ENCODE measurements at places on chromosomes 5 and 9.

- DNase-seq, result no peak
Observed at GRCh38 chr5:179901462-179901861, 6.2 kb downstream of the TBC1D9B start.

DNA sequence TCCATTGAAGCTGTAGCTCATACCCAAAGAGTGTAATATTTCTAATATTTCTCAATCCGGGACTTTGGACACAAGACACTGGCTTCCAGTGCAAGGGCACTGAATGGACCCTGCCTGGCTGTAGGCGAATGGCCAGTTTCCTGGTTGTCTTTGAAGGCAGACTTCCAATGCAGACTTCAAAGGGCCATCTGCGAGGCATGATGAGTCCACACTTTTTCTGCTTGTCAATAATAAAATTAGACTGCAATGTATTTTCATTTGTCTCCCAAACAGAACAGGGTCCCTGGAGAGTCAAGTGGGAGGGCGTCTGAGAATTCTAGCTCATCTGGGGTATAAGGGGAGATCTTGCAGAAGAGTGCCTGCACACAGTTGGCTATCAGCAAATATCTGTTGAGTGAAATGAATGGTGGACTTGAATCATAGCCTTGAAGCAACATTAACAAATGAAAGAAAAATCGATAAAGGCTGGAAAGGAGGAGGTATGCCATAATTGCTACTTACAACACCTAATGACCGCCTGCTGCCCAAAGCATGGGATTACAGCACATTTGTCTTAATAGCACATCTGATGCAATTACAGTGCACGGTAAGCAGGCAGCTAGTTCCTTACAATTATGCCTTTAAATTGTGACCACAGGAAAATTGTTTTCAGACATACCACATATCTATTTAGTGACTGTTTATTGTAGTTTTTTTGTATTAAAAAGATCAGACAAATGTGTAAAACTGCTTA lies 137.5 kb downstream of the ARHGEF28 start:
- DNase-seq, result no peak

DNA sequence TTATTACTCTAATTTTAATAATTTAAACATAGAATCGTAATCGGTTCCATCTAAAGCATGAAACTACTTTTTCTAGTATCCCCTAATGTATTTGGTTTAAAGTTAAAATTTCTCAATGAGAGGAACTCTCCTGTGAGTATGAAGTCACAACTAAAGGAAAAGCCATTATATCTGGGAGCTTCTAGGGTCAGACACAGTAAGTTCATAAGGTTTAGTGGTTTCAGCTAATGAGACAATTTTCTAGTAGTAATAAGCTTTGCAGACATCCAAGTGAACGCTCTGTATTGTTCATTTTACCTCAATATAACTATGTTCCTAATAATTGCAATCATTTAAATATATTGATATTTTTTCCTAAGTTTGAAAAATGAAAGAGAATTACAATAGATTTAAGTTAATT lies 364.4 kb upstream of the CDH9 start:
- DNase-seq, result no peak

- no peak for DNase-seq
Observed at GRCh38 chr5:44661851-44662250, 146.9 kb upstream of the MRPS30 start.

GRCh38 chr9:114611516-114612271 lies 603 bp downstream of the TMEM268 start:
- peak; percentile 44 for DNase-seq

- DNase-seq, result no peak
Observed at GRCh38 chr5:163106098-163106497, 331.3 kb upstream of the CCNG1 start.

DNA sequence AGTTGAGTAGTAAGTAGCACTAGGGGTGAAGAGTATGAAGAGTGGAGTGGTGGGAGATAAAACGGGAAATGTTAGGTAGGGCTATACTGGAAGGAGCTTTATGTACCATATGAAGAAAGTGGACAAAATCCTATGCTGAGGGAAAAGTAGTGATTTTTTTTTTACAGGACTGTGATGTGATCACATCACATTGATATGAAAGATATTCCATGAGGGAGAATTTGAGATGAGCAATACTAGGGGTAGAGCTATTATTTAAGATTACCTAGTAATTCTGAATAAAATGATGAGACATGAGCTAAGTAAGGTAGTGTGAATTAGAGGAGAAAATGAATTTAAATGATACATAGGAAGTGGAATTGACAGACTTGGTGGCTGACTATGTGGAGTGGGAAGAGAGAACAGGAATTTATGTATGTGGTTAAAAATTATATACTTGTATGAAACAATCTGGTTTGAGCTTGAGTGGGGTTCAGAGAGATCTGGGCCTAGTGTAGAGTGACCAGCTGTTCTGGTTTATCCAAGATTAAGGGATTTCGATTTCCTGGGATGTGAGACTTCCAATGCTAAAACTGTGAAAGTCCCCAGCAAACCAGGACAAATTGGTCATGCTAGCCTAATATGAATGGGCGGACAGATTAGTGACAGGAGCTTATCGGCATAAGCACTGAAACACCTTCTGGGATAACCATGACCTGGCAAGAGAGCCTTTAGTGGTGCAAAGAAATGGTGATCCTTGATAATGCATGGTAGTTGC lies 29.3 kb upstream of the STOM start:
- DNase-seq, result no peak

DNA sequence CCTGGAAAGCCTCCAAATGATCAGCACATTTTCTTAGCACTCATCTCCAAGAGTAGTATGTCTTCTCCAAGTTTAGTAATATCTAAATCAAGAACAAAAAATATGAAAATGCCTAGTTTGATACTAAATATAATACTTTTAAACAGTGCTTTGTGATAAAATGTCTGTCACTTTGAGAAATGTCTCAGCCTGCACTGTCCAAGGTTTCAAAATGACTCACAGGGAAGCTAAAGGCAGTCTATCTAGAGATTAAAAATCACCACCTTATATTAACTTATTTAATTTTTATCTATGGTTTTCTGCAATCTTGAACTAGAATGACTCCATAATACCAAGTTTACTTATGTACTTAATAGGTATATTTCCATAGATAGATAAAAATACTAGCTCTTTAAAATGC lies 633.0 kb upstream of the C9orf72 start:
- DNase-seq, result no peak

DNA sequence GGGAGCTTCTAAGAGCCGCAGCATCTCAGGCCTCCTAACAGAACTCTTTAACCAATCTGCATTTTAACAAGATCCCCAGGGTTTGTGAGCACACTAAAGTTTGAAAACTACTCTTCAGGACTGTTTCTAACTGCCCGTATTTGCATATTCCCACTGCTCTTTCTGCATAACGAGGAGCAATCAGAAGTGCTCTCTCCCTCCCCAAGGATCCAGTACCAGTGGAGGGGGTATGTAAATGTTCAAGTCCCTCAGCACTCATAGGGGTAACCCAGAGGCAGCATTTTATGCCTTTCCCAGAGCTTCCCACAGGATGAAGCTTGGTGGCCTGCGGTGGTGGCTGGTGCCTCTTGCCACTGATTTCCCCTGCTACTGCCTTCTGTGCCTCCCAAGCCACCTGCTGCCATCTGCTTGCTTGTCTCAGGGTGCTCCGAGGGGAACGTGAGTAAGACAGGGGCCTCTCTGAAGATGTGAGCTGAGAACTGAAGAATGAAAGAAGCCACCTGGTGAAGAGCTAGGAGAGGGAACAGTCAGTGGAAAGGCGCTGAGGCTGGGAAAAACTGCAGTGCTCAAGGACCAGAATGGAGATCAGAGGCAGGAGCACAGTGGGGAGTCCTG lies 30.0 kb upstream of the PPP1R2B start:
- no peak for DNase-seq

DNA sequence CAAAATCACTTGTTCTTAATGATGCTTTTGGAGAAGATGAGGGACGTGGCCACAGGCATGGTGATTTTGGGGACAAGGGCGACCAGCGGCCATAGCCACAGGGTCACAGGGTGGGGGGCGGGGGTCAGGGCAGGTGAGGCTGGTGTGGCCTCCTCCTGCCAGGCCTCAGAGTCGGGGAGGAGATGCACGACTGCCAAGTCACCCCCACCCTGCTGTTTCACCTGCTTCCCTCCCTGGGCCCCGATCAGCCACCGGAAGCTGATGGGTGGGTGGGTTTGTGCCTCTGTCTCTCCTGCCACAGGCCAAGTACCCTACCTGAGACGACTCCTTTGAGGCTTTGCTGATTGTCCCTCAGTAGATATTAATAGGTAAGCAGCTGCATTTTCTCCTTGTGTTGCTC lies 199.3 kb downstream of the PAX5 start:
- no peak for DNase-seq

DNA sequence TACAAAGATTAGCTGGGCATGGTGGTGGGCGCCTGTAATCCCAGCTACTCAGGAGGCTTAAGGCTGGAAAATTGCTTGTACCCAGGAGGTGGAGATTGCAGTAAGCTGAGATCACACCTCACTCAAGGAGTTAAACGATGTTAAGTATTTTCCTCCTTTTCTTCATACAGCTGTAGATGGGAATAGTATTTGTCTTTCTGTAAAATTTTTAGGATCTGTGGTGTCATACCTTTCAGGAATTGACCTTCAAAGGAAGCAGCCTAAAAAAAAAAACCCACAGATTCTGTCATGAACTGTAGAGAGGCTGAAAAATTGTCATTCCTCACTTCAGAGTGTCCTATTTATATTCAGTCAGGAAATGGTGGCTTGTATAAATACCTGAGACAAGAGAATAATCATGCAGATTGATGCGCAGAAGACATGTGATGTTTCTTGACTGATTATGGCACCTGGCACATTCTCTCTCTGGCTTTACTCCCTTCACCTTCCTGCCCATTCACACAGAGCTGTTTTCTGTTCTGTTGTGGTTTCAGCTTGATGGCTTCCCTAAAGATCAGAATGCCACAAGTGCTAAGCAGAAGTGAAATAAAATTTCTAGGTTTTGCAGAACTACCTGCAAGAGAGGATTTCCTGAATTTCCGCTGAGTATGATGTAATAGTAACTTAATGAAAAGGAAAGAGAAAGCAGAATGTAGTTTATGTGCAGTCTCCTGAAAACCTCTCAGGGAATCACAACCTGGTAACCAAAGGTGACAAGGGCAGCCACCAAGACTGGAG lies 3.8 kb downstream of the IFNA1 start:
- DNase-seq, result no peak

DNA sequence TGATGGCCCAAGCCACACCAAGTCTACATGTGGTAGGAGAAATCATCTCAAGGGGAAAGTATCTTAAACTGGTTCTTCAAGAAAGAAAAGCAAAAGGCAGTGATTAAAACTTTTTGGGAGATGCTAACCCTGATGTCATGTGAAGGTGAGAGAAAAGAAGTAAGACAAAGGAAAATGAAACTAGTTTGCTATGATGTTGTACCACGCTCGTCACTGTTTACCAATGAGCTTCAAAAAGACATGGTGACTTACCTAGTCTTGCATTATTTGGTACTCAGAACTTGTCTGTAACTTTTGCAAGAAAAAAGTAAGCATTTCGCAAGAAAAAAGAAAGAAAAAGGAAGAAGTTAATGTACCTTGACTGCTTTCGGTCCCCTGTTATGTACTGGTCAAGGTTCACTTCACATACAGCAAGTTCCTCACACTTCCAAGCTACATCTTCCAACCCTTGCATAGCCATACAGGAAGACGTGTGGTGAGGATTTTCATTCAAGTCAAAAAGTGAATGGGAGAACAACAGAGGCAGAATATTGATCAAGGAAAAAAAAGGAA lies 739.3 kb downstream of the NR2F1-AS1 start:
- DNase-seq, result no peak

DNA sequence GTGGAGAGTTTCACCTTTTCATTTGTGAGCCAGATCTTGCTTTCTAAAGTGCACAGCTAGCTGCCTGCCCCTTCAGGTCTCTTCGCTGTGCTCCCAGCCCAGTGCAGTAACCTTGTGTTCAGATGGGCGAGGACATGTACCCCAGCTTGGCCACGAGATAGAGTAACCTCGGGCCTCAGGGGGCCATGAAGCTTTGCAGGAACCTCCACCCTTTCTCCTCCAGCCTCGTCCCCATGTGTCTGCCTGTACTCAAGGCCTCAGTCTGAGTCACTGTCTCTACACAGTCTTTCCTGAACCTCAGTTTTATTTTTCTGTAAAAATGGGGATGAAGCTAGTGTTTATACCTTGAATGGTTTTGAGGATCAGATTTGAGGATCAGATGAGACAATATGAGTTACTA lies 37.9 kb downstream of the ERGIC1 start:
- DNase-seq, result no peak

DNA sequence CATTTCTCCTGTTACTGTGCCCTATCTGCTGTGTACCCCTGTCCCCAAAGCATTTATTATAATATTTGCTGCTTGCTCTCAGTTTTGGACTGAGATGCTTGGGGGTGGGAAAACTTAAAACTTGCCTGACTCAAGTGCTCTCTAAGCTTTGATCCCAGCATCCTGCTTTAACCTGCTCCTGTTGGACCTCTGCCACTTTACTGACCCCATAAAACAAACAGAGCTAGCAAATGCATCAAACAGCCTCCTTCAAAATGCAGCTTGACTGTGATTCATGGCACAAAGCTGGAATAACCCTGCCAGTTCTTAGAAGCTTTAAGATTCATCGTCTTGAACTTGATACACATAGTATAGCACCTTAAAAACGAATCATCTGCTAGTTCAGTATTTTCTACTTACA lies 212.5 kb downstream of the DEPDC1B start:
- peak; percentile 76 for DNase-seq

DNA sequence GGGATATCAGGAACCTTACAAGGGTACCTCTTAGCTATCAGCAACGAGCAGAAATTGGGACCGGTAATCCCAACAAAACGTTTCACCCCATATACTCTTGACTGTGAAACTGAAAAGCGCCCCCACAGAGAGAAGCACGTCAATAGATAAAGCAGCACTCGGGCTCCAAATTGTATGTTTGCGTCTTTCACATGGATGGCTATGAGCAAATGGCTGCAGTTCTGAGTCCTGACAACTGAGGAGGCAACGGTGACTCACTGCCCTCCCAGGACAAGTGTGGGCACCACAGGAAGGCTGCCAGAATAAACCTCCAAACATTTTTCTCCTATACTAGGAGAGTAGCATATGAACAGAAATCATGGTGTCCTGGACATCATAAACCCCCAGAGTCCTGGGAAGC lies 36.6 kb downstream of the SEMA4D start:
- peak; percentile 86 for DNase-seq

GRCh38 chr5:83889971-83890745 lies 169.5 kb upstream of the HAPLN1 start:
- DNase-seq, result no peak

GRCh38 chr5:123753180-123753936 lies 241.4 kb downstream of the CSNK1G3 start:
- DNase-seq, result no peak

GRCh38 chr5:171795381-171795780 lies 9.8 kb downstream of the SMIM23 start:
- no peak for DNase-seq

- no peak for DNase-seq
Observed at GRCh38 chr5:76626738-76627137, 3.5 kb upstream of the F2RL2 start.

DNA sequence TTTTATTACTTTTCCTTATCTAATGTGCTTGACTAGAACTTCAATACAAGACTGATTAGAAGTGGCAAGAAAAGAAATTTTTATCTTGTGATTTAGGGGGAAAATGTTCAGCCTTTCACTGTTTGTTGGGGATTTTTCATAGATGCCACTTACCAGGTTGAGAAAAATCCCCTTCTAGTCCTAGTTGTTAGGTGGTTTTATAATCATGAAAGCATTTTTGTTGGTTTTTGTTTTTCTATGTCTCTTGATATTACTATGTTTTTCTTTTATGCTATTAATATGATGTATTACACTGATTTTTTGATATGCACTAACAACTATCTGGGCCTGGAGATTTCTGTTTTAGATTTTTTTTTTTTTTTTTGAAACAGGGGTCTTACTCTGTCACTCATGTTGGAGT lies 134.0 kb downstream of the PARP8 start:
- no peak for DNase-seq
